Immature natural killer cell (primary cell): ENCODE measurements at places on chromosomes 7 and 10.

GRCh38 chr10:61529208-61529607 lies 76.0 kb upstream of the TMEM26 start:
- no peak for DNase-seq

DNA sequence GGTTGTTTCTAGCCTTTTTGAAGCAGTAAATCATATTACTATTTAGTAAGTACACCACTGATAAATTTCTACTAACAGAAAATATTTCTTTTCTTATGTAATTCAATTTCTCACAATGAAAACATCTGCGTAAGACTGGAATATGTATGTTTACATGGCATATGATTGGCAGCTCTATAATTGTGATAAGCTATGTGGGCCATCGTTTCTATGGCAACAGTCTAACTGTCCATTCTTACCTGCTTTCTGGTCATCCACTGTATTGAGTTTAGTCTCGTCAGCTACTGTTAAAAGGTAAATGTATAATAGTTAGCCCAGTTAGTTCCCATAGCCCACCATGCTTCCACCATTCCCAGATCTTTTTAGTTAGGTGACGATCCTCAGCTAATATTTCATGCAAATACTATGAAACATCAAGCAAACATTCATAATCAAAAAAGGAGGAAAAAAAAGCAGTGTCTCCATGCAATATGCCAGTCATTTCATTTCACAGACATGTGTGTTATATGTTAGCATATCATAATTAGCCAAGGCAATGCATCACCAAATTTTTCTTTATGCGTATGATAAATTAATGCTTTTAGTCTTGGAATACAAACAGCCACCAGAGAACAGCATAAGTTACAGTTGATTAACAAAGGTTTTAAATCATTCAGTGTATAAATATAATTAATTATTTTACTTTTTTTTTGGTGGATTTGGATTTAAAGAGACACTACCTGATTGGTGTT lies 479.0 kb downstream of the PARD3 start:
- DNase-seq = no peak

DNA sequence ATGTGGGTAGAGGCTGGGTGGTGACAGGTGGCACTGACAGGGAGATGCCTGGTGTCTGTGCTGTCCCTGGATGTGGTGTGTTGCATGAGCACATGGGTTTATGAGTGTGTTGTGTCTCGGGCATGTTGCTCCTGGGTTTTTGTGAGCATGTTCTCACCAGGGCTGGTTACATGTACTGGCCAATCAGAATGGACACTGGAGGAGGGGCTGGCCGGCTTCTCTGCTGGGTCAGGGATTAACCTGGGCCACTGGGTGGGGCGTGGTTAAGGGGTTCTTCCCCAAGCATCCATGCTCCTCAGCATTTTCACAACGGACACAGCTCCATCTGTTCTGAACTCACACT lies 20.8 kb upstream of the VOPP1 start:
- DNase-seq = no peak

GRCh38 chr10:108612485-108612884 lies 1310.8 kb downstream of the XPNPEP1 start:
- no peak for DNase-seq
